ENCODE measurements at places on chromosomes 12 and 14. TPM values are rescaled to one million over a fixed set of nuclear protein-coding genes. Genes with fewer than 3 reads are reported as not detected.

Gene FZD10
- total RNA-seq: not detected

Gene ACADS
- 13.4 TPM for total RNA-seq

GRCh38 chr12:72681028-72681427 lies 408.9 kb downstream of the TRHDE start:
- H3K4me1 ChIP-seq: no peaks in the 10 kb centered on the region
- H3K27ac ChIP-seq: no peak overlapping the region
- H3K36me3 ChIP-seq: no peaks in the 10 kb centered on the region
- H3K27me3 ChIP-seq: no peaks in the 10 kb centered on the region
- DNase-seq: no peak

GRCh38 chr14:72906316-72906715 lies 12.4 kb upstream of the DPF3 start:
- DNase-seq: no peak
- H3K36me3 ChIP-seq: no peaks in the 10 kb centered on the region
- no peak overlapping the region for H3K4me3 ChIP-seq
- peaks cover 8% of the 10 kb centered on the region for H3K27me3 ChIP-seq
- H3K27ac ChIP-seq: no peak overlapping the region

DNA sequence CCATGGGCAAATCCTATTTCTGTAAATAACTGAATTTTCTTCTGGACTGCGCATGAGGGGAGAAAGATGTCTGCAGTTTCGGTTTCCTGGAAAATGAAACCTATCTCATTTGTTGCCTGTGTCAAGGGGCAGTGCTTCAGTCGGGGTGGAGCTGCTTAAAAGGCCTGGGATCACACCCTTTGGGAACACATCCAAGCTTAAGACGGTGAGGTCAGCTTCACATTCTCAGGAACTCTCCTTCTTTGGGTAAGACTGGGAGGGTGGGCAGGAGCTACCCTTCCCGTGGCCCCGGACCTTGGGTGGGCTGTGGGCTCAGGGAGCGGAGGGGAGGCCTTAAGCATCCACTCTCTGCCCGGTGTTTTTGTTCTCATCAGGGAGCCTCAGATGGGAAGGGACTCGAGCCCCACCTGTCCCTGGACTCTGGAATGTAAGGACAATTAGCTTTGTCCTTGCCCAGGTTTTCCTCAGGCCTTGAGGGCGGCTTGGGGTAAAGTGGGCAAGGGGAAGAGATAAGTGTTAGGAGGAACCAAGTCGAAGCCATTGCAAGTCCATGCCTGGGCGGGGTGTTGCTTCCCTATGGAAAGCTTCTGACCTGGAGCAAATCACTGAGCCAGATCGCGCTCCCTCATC lies at the start of gene IFI27:
TSS of gene IFI27 (plus strand) at position 185 of the 630 bp plus-strand sequence.
- no peak within 1 kb of the TSS for H3K4me3 ChIP-seq
- H3K27ac ChIP-seq: peak within 1 kb of the TSS; percentile 52
- H3K27me3 ChIP-seq: peaks cover 8% of the 10 kb centered on the region
- no peaks in the 10 kb centered on the region for H3K36me3 ChIP-seq

- no peak overlapping the region for H3K27ac ChIP-seq
- H3K4me3 ChIP-seq: no peak overlapping the region
Measured at GRCh38 chr12:81530352-81530751, 228.8 kb downstream of the PPFIA2 start.

- no peaks in the 10 kb centered on the region for H3K36me3 ChIP-seq
- no peak overlapping the region for H3K4me3 ChIP-seq
- no peak for DNase-seq
- H3K27me3 ChIP-seq: no peaks in the 10 kb centered on the region
- H3K4me1 ChIP-seq: no peaks in the 10 kb centered on the region
Measured at GRCh38 chr14:42190744-42191143, 584.1 kb downstream of the LRFN5 start.

DNA sequence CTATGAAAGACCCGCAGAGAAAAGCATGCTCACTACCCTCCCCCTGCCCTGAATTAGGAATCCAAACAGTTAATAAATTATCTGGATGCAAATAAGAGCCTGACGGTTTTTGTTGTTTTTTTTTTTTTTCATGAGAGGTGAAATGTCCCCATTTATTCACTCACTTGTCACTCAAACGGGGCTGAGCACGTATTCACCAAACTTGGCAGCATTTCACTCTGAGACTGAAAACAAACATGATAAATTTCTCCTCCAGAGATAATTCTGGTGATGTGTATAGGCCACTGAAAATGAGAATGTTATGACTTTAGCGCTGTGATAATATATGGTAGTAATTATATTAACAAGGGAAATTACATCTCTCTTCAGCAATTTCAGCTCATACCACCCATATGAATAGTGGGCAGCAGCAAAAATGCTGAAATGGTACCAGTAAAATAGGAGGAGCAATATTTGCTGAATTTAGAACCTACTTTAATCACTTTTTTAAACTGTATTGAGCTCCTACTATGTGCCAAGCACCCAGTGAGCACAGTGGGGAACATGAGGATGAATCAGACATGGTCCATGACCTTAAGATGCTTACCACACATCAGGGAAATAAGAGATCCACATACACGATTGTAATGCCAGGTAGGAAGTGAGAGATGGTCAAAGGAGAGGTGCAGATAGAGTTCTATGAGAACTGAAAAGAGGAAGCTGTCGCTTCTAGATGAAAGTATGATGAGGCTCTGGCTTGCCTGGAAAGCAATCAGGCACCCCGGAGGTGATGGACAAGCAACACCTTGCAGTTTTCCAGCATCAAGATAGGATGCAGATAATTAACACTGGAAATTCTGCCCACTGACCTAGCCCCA lies 286.5 kb upstream of the TMPO start:
- no peak overlapping the region for H3K4me3 ChIP-seq
- peaks cover 15% of the 10 kb centered on the region for H3K27me3 ChIP-seq
- DNase-seq: no peak
- no peaks in the 10 kb centered on the region for H3K36me3 ChIP-seq
- no peak overlapping the region for H3K27ac ChIP-seq

GRCh38 chr12:26047401-26048226 lies 77.2 kb downstream of the BHLHE41 start:
- H3K27ac ChIP-seq: no peak overlapping the region
- no peaks in the 10 kb centered on the region for H3K27me3 ChIP-seq
- no peaks in the 10 kb centered on the region for H3K36me3 ChIP-seq
- H3K4me3 ChIP-seq: no peak overlapping the region
- DNase-seq: no peak

Measured in activated naive CD8-positive, alpha-beta T cell treated with anti-CD3 and anti-CD28 coated beads for 36 hours (primary cell).